Vagina (tissue), 2 donors: ENCODE measurements at places on chromosomes 5 and 9. TPM values are rescaled to one million over a fixed set of nuclear protein-coding genes. Genes with fewer than 3 reads are reported as not detected.

- H3K36me3 ChIP-seq: no peaks in the 10 kb centered on the region
- H3K27ac ChIP-seq: no peak overlapping the region
- DNase-seq: no peak
- no peak overlapping the region for H3K4me3 ChIP-seq
These were observed 85.2 kb downstream of the CYFIP2 start for GRCh38 chr5:157350939-157351801.

The WNK2 gene
- total RNA-seq: 24.8 TPM

DNA sequence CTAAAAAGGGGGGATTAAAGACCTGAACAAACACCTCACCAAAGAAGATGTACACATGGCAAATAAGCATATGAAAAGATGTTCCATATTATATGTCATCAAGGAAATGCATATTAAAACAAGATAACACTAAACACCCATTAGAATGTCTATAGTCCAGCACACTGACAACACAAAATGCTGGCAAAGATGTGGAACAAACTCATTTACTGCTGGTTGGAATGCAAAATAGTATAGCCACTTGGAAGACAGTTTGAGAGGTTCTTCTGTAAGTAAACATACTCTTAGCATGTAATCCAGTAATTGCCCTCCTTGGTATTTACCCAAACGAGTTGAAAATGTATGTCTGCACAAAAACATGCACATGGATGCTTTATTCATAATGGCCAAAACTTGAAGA, 73.6 kb downstream of the RGMB start:
- H3K27ac ChIP-seq: no peak overlapping the region
- no peaks in the 10 kb centered on the region for H3K36me3 ChIP-seq
- no peak for DNase-seq
- no peaks in the 10 kb centered on the region for H3K4me1 ChIP-seq

DNA sequence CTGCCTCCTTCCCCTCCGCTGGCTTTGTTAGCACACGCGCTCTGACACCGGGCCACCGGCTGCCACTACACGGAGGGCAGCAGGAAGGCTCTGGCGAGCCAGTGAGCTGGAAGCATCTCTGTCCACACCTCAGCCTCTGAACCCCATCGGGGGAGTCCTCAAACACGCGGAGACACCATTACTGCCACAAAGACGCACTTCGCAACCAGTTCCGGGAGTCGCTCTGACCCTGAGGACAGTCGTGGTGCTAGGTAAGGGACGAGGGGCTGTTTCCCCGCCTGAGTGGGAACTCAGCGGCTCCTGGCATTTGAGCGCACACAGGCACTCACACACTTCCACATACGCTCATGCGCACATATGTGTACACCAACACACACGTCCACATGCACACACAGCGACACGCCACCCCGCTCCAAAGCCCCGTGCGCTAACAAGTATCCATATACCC, 160.0 kb downstream of the C9orf152 start:
- peak; percentile 89 for DNase-seq
- no peaks in the 10 kb centered on the region for H3K27me3 ChIP-seq
- peaks cover 18% of the 10 kb centered on the region for H3K4me1 ChIP-seq
- H3K27ac ChIP-seq: no peak overlapping the region

The TEK gene
- 12.5 TPM for total RNA-seq

GRCh38 chr5:9090381-9091026, 455.4 kb downstream of the SEMA5A start:
- H3K4me1 ChIP-seq: no peaks in the 10 kb centered on the region
- H3K27ac ChIP-seq: no peak overlapping the region
- no peaks in the 10 kb centered on the region for H3K27me3 ChIP-seq

- no peak overlapping the region for H3K4me3 ChIP-seq
- H3K36me3 ChIP-seq: no peaks in the 10 kb centered on the region
- no peak for DNase-seq
- H3K27me3 ChIP-seq: no peaks in the 10 kb centered on the region
- no peak overlapping the region for H3K27ac ChIP-seq
These were observed 72.8 kb upstream of the BOD1 start for GRCh38 chr5:173689171-173689736.

The WDR38 gene
- total RNA-seq: not detected
